Glutamatergic neuron (in vitro differentiated cells): ENCODE measurements at places on chromosomes 7 and 10.

GRCh38 chr10:50516171-50516570 is 107.6 kb downstream of the SGMS1 start:
- no peak for DNase-seq

DNA sequence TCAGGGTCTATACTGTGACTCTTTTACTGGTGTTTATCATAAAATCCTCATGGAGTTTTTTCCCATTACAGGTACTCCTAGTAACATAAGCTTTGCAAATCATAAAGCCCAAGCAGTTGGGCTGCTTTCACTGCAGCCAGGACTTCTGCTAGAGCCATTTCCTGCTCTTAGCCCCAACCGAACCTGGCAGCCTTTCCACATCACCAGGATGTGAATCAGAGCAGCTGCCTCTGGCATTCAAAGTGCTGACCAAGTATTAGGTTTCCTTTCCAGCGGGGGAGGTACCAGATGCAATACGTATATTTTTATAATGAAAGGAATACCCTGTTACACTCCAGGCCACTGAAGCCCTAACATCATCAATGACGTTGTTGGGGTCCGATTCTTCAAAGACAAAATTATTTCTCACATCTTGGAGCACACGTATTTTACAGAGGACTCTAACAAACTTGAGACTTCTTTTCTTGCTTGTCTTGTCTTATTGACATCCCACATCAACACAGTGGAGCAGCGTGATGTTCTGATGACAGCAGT is 3.6 kb upstream of the HTR5A start:
- no peak for DNase-seq

GRCh38 chr7:100803398-100804161 is 23.7 kb downstream of the EPHB4 start:
- peak; percentile 82 for DNase-seq

- peak; percentile 41 for DNase-seq
These were observed 98.5 kb downstream of the WDR11 start for GRCh38 chr10:120949609-120950031.

GRCh38 chr10:72009425-72010081 is 45.4 kb downstream of the CHST3 start:
- DNase-seq: no peak

GRCh38 chr7:138935465-138936011 is 45.7 kb downstream of the KIAA1549 start:
- DNase-seq: peak; percentile 56

- no peak for DNase-seq
These were observed 1.5 kb downstream of the ZFAND2A start for GRCh38 chr7:1158203-1159126.

GRCh38 chr7:113083132-113083815 is 3.4 kb downstream of the GPR85 start:
- no peak for DNase-seq

GRCh38 chr10:110547139-110547761 is 20.2 kb upstream of the SMC3 start:
- no peak for DNase-seq

GRCh38 chr7:139916717-139917395 is 87.8 kb downstream of the TBXAS1 start:
- DNase-seq: no peak

DNA sequence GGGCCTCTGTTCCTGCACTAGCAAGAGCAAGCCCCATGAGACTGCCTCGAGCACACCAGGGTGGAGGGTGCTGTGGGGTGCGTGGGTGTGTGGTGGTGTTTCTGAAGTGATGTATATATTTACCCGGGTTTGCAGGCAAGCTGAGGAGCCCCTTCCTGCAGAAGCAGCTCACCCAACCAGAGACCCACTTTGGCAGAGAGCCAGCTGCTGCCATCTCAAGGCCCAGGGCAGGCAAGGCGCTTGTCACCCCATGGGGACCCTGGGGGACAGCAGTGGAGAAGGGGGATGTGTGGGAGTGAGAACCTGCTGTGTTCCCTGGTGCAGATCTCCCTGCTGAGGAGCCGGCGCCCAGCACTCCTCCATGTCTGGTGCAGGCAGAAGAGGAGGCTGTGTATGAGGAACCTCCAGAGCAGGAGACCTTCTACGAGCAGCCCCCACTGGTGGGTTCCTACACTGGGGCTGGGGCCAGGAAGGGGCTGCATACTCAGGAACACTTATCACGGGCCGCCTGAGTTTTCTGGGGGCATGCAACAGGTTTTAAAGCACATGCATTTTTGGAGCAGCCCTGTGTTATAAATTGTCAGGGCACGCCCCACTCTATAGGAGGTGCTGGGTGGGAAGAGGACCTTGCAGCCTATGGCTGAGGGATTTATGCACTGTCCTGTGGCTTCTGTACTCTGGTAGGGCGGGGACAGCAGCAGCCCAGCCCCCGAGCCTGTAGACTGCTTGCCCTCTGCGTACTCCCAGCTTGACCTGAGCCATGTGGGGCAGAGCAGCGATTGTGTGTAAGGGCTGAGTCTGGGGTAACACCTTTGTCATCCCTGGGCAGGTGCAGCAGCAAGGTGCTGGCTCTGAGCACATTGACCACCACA is 5.9 kb downstream of the PGAM2 start:
- no peak for DNase-seq

DNA sequence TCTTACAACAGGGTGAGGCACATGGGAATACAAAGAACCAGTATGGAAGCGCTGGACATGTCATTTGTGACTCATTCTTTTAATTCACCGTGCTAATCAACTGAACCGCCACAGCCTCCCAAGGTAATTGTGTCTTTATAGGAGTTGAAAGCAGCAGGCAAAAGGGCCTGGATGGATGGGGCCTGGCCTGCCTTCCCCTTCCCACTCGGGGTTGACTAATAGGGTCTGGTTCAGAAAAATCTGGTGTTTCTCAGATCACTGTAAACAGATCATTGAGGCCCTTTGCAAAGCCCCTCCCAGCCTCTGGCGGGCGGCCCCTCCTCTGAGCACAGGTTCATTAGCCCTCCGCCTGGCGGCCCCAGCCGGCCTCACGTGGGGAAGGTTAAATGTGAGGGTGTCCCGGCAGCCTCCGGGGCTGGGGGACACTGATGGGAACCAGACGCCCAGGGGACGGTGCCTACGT is 100.8 kb downstream of the EBF3 start:
- DNase-seq: peak; percentile 80

DNA sequence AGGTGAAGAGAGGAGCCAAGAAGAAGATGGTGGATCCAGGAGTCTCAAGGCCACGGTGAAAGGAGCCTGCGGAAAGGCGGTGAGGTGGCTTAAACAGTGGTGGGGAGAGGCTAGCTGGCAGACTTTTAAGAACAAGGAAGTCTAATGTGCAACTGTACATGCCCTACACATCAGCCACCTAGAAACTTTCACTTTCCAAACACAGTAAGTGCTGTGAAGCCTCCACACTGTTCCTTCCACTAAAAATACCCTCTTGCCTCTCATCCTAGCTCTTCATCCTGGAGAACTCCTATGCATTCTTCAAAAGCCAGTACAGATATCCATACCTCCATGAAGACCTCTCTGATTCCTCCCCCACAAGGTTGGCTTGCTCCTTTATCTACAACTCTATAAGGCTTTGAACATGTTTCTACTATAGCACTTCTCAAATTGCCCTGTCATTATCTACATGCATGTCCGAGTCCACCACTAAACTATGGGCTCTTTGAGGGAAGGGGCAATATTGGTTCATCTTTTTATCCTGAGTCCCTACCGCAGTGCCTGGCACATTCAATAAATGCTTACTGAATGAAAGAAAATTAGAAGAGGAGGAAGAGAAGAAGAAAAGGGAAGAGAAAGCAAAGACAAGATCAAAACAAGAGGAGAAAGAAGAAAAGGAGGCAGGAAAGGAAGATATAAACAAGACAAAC is 54.2 kb downstream of the DNAJC12 start:
- no peak for DNase-seq

- no peak for DNase-seq
These were observed 78.3 kb downstream of the HHEX start for GRCh38 chr10:92768104-92768503.

GRCh38 chr10:91495402-91495801 is 85.3 kb downstream of the HECTD2 start:
- no peak for DNase-seq

- no peak for DNase-seq
These were observed 91.4 kb upstream of the CYP26C1 start for GRCh38 chr10:92969151-92969550.

- DNase-seq: no peak
These were observed 71.8 kb upstream of the GSDME start for GRCh38 chr7:24828891-24829661.

DNA sequence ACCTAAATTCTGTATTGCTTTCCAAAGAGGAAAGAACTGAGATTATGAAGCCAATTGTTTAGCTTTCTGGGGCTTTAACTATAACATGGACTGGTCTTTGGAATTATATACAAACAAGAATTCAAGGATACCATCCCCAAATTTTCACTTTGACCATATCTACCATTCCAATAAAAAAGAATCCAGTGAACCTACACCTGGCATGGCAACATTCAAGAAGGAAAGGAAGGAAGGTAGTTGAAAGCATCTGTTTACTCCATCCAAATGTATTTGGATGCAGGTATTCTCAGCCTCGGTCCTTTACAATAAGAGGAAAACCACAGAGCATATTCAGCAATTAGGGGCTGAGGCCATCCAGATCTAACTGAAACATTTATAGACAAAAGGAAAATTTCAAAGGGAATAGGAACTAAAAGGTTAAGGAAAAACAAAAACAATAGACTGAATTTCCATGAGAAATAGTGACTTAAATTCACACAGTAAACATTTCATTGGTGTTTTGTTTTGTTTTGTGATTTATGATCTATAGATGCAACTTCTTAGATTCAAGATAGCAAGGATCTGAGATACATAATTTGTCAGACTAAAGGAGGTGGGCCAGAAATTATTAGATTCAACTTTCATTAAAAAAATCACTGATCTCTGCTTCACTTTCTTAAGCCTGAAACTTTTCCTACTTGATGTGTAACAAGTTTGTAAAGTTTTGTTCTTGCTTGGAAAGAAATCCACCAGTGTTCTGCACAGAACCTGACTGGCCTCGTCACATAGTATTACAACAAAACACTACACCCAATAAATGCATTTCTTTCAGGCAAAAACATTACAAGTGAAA is 12.7 kb downstream of the SKIDA1 start:
- no peak for DNase-seq

GRCh38 chr10:72243822-72244437 is 27.9 kb upstream of the ASCC1 start:
- DNase-seq: no peak

GRCh38 chr10:85961073-85961472 is 405.5 kb downstream of the GRID1 start:
- no peak for DNase-seq

GRCh38 chr10:75770626-75771081 is 339.2 kb downstream of the LRMDA start:
- no peak for DNase-seq

GRCh38 chr10:123449234-123449962 is 216.8 kb upstream of the GPR26 start:
- DNase-seq: no peak

DNA sequence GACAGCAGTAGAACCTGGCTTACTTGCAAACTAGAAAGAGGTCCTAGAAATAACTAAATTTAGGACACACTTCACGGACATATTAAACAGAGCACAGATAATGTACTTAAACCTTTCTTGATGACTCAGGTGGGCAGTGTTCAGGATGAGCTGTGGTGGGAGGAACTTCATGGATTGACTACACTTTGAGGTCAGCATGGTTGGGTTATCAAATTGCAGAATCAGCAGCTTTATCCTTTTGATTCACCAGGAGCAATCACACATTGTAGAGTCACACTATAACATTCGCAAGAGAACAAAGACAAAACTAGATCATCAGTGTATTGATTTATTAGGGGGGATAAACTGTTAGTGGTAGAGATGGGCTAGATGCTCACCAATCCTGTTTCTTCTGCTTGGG is 38.6 kb upstream of the AGK start:
- DNase-seq: no peak

DNA sequence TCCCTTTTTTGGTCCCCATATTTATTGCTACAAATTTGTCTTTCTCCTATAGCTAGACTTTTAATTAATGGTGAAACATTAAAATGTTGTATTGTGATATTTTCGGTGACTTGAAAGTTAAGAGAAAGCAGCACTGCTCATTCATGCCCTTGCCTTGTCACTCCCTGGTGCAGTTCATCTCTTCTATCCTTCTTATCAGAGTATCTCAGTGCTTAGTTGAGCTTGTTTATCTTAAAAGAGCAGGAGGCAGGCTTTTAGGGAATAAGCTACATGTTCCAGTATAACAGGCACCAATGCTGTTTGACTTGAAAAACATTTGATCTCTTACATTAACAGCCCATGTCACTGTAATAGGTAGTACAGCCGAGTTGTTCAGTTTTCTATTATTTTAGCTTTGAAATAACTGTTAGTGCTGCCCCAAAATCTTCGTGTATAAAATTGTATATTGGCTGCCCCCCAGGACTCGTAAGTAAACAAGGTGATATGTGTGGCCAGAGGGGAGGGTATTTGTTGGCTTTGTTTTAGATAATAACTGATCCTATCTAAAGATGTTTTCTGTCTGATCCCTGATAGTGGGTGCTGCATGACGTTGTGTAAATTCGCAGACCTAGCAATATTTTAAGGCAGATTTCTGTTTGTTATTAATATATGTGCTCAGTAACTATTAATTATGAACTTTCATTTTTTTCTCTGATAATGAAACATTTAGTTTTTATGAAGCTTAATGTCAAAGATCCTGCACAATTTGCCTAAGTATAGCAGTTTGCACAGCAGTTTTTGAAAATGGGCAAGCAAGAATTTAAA is 96.5 kb downstream of the BTRC start:
- no peak for DNase-seq

DNA sequence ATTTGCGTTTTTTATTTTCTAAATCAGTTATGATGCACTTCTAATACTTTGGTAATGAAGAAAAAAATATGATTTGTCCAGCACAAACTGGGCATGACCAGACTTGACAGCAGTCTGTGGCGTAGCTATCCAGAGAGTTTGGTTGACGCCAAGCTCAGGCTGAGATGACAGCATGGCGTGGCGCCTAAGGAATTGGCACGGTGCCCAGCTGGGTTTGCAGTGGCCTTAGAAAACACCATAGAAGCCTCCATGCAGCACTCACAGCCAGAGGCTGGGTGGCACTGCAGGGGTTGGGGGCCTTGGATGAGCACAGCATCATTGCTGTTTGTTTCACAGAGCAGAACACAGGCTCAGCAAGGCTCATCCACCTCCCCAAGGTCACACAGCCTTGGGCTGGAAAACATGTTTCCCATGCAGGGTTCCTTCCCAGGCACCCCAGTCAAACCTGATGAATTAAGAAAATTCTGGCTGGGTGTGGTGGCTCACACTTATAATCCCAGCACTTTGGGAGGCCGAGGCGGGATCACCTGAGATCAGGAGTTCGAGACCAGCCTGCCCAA is 88.9 kb downstream of the GTF2IRD1 start:
- no peak for DNase-seq
